ENCODE measurements at places on chromosomes 13 and 19. TPM values are rescaled to one million over a fixed set of nuclear protein-coding genes. Genes with fewer than 3 reads are reported as not detected.

Gene ZNF530
- 3.0 TPM for total RNA-seq

Gene ICAM5
- 20.3 TPM for total RNA-seq

Gene CASP14
- total RNA-seq, result not detected

Gene ZNF844
- total RNA-seq, result 6.7 TPM

Gene RNF113B
- total RNA-seq, result not detected

Gene IRGC
- total RNA-seq, result not detected

Gene KLK1
- total RNA-seq, result not detected

Gene CERS1
- 2.7 TPM for total RNA-seq

Gene APOC1
- total RNA-seq, result not detected

Gene FUT2
- total RNA-seq, result not detected

Gene ATP8A2
- total RNA-seq, result under 0.01 TPM

Gene RXFP2
- total RNA-seq, result not detected

Gene PRTN3
- not detected for total RNA-seq

Gene AZU1
- total RNA-seq, result not detected

Gene IGFL3
- total RNA-seq, result 2.4 TPM

Gene F7
- total RNA-seq, result not detected

Gene RFXAP
- 3.3 TPM for total RNA-seq

Gene IL12RB1
- under 0.01 TPM for total RNA-seq

Gene MUC16
- not detected for total RNA-seq

Gene FOXA3
- total RNA-seq, result not detected

Gene LIM2
- not detected for total RNA-seq

Gene KANK3
- total RNA-seq, result 0.18 TPM

Gene COL4A2
- total RNA-seq, result 2,384 TPM

Gene DAND5
- not detected for total RNA-seq

Gene LHFPL6
- 39.7 TPM for total RNA-seq

Gene FGF9
- total RNA-seq, result 0.05 TPM

Gene TLE6
- 0.89 TPM for total RNA-seq

Gene FOXO1
- total RNA-seq, result 6.6 TPM

Gene MAMSTR
- 0.55 TPM for total RNA-seq

Gene ZNF846
- total RNA-seq, result 12.5 TPM

Gene LYPD3
- total RNA-seq, result 0.09 TPM
